Brain (organoid and tissue), 16 donors: ENCODE measurements at places on chromosomes 16 and 17. TPM values are rescaled to one million over a fixed set of nuclear protein-coding genes. Genes with fewer than 3 reads are reported as not detected.

GRCh38 chr17:74882517-74883240, 9.9 kb upstream of the FDXR start:
- DNase-seq = no peak

DNA sequence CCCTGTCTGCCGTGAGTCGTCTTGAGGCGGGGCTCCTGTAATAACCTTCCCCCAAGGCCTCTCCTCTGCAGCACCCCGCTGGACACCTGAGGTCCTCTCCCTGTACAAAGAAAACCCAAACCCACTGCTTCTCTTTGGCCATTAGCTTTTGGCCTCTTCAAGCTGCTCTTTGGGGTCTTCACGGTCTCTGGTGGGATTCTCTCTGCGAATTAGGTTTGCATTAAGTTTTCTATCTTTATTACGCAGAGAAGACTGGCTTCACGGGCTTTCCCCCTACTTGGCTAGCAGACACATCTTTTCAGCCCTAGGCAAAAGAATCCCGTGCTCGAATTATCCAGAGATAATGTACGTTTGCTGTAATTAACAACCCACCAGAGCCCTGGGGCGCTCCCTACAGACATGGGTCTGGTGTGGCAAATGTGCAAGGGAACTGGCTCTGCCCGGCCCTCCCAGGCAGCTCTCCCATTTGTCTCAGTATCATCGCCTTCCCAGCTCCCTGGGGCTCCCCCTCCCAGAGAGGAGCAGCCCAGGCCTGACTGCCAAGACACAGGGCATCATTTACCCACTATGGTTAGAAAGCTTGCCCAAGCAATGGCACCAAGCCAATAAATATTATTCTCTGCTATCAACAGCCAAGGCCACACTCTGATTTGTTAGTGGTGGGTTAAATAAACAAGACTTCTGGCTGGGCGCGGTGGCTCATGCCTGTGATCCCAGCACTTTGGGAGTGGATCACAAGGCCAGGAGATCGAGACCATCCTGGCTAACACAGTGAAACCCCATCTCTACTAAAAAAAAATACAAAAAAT, 24.7 kb upstream of the KLHDC4 start:
- peak; percentile 14 for DNase-seq

GRCh38 chr16:79519448-79519847, 81.1 kb downstream of the MAF start:
- no peak for DNase-seq

- DNase-seq = no peak
Observed at GRCh38 chr16:85969159-85969558, 70.2 kb downstream of the IRF8 start.

- DNase-seq = no peak
Observed at GRCh38 chr16:10114409-10114808, 67.8 kb downstream of the GRIN2A start.

DNA sequence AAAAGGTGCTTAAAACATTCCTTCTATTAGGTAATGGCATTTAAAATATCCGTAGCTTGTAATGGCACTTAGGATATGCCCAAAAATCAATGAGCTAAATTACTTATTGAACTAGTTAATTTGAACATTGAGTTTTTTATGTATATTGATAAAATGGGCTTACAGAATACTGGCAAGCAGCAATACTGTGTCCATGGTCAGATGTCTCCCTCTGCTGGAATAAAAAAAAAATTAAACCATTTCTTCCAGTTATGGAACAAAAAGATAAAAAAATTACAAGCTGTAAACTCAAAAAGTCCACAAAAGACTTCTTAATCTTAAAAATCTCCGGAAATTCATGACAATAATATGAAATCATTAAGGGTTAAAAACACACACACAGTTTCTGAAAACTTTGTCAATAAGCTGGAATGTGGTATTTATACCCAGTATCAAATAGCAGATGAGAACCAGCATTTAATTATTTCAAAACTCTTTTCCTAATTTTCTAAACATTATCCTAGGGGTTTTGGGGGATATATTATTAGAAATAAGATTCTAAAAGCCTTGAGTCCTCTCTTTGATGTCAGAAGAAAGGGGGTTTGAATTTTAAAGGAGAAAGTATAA, 21.5 kb upstream of the PSMD7 start:
- peak; percentile 86 for DNase-seq

GRCh38 chr17:74852237-74853047, 7.2 kb downstream of the GRIN2C start:
- DNase-seq = peak; percentile 64

DNA sequence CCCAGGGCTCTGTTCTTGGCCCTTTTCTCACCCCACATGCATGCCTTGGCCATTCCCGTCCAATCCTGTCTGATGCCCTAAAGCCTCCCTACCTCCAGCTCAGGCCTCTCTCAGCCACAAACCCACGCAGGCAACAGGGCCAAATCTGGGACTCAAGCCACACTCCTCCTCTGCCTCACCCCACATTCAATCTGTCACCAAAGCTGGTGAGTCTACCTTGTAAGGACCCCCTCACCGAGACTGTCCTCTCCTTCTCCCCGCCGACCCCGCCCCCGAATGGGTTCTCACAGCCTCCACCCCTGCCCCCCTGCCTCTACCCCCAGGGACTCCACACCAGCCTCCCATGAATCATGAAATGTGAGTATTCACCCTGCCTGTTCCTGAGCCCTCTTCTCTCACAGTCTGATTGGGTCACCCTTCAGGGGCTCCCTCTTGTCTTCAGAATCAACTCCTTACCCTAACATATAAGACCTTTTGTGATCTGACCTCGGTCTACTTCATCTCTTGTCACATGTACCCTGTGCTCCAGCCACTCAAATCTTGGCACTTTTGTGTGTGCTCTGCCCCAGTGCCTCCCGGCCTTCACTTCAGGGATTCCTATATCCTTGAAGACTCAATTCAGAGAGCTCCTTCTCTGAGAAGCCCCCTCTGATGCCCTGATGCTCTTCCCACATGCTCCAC, 10.7 kb downstream of the EPOP start:
- no peak for DNase-seq

DNA sequence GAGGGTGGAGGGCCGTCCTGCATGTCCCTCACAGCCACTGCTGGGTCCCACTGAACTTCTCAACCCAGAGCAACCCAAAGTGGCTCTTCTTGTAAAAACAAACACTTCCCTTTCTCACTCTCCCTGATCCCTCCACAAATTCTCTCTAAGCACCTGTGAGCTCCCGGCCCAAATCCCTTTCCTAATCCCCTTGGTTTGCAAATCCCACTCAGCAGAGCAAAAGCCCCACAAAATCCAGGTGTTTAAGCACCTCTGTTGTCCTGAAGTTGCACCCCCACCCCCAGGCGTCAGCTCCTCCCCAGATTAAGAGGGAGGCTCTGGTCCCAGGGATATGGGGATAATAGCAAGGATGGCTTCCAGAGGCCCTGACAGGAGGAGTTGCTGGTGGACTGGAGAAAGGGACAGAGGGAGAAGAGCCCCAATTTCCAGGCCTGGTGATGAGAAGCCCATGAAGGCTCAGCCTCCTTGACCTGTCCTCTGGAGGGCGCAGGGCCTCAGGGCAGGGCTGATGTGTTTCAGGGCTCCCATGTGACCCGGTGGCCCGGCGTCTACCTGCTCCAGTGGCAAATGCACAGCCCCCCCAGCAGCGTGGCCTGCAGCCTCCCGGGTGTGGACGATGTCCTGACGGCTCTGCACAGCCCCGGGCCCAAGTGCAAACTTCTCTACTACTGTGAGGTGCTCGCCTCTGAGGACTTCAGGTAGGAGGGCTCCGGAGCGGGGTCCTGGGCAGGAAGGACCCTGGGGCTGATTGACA, 23.0 kb downstream of the NAGPA start:
- no peak for DNase-seq

DNA sequence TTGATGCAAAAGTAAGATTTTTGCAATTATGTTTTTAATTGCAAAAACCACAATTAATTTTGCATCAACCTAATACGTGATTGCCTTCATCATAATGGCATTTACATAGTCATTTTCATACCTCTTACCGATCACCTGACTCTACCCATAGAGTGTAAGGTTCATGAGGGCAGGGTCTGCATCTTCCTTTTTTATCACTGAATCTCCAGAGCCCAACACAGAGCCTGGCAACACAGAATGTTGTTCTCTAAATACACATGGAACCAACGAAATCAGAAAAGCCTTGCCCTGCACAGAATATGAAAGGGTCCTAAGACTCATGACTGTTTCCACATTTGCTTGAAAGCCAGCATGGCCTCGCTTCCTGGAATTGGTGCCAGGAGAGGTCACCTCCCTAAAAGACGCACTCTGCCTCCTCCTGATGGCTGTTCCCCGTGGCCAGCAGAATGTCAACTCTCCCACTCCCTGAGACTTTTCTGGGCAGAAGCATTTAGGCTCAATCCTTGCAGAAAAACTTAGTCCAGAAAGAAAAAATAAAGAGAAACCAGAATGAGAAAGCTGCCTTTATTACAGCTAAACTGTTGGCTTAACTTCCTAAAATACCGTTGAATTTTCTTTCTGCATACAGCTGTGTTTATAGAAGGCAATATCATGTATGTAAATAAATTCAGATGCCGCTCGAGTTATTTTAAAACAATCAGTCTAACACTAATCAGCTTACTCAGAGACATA, 327.8 kb upstream of the MAF start:
- DNase-seq = no peak

- no peak for DNase-seq
Observed at GRCh38 chr16:89476811-89477261, 13.5 kb downstream of the ANKRD11 start.

- no peak for DNase-seq
Observed at GRCh38 chr17:82600731-82601446, 47.4 kb downstream of the WDR45B start.

- peak; percentile 89 for DNase-seq
Observed at GRCh38 chr17:78324391-78325075, 35.3 kb downstream of the SOCS3 start.

DNA sequence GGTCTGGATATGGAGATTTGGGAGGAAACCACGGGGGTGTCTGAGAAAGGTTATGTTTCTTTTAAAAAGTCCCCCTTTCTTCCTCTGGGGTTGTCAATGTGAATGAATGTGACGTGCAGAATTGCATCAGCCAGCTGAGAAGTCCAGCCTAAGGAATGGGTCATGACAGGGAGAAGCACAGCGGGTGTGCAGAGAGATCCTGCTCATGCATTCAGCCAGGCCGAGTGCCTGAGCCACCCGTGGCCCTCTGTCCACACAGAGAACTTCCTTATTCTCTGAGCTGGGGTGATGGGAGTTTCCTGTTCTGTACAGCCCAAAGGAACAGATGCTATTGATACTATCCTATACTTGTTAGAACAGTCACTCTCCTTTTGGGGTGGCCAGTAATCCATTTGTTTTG, 117.9 kb downstream of the CPPED1 start:
- no peak for DNase-seq

- DNase-seq = no peak
Observed at GRCh38 chr17:28384281-28385036, 13.0 kb downstream of the SARM1 start.

DNA sequence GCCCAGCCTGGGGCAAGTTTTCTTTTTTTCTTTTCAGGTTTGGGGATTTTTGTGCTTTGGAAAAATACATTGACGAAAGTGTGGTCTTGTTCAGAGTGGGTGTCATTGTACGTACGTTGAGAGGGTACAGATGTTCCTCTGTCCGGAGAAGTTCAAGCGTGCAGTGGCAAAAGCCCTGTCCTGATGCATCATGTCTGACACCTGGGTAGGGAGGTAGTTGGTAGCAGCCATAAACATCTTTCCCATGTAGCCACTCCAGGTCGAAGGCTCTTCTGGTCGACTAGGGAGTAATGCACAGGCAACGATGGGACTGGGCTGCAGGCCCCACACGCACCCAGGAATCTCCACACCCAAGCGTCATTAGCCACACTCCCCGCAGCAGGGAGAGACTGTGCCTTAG, 27.4 kb downstream of the WIPI1 start:
- no peak for DNase-seq

DNA sequence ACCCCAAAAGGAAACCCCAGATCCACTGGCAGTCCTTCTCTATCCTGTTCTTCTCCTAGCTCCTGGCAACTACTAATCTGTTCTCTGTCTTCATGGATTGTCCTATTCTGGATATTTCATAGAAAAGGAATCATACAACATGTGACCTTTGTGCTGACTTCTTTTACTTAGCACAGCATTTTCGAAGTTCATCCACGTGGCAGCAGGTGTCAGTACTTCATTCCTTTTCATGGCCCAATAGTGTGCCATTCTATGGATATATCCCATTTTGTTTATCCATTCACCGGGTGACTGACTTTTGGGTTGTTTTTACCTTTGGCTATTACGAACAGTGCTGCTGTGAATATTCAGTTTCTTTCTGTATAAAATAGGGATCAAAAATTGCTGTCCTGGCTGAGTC, 10.4 kb upstream of the FA2H start:
- DNase-seq = no peak

- DNase-seq = no peak
Observed at GRCh38 chr17:31803494-31804213, 55.4 kb downstream of the COPRS start.

GRCh38 chr16:53955221-53955875, 251.4 kb downstream of the FTO start:
- no peak for DNase-seq

DNA sequence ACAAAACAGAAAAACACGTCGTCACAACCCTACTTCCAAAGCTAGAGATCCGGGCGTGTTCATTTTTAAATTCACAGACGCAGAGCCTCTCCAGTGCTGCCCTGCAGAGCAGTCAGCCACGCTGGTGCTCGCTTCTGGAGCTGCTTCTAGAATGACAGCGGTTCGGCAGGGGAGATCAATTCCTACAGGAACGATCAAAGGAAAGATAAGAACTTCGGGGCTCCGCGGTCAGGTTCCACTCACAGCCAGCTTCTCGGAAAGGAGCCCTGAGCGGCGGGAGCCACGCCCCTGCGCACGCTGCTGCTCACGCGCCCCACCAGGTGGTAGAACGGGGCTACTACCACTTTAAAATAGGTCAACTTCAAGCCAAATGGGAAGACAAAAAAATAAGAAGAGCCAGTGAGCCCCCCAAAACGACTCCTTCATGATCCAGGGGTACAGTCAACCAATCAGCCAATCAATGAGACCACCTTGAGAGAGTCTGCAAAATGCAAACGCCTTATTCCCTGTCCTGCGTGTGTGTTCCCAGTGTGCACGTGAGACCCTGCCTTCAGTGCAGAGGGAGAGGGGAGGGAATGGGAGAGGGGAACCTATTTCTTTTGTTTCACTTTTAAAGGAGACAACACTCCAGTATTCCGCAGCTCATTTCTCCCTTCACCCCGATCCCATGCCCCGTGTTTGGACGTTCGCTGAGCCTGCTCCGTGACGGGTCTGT, 209.7 kb downstream of the RBFOX3 start:
- peak; percentile 91 for DNase-seq

GRCh38 chr16:80480664-80481063, 60.1 kb upstream of the DYNLRB2 start:
- DNase-seq = no peak

GRCh38 chr17:37849617-37849972, 74.6 kb upstream of the TBC1D3K start:
- no peak for DNase-seq

GRCh38 chr16:10868596-10869469, 8.2 kb upstream of the CIITA start:
- no peak for DNase-seq

Gene KIF22
- polyA plus RNA-seq = 129 TPM

Gene KRT17
- 16.0 TPM for polyA plus RNA-seq

Gene CEMP1
- polyA plus RNA-seq = not detected

Gene LRRC37B
- polyA plus RNA-seq = 11.0 TPM

Gene MRPL58
- 36.7 TPM for polyA plus RNA-seq

Gene CIITA
- 0.75 TPM for polyA plus RNA-seq

Gene KRTAP4-1
- not detected for polyA plus RNA-seq

Gene FN3K
- polyA plus RNA-seq = 99.9 TPM

Gene PLSCR3
- polyA plus RNA-seq = 39.1 TPM

Gene SLFN14
- polyA plus RNA-seq = not detected

Gene ZNF597
- polyA plus RNA-seq = 0.78 TPM

Gene KRT25
- polyA plus RNA-seq = not detected

Gene SENP3
- 125 TPM for polyA plus RNA-seq
